ENCODE measurements at places on chromosomes 2 and 18.

- no peak for DNase-seq
Observed at GRCh38 chr2:162100579-162100978, 26.6 kb upstream of the DPP4 start.

DNA sequence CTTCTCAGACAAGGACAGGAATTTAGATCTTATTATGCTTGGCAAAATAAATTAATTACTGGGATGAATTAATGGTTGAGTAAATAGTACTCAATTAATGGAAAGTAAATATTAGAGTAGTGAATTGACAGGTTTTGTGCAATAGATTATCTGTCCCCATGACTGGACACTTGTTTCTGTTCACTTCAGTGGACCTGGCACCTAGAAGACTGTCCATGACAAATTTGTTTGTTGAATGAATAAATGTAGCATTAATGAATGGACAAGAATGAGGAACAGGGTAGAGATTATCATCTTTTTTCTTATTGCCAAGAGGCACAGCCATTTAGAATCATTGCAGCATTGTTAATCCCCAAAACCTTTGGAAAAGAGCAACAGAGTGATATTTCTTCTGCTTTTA is 570.0 kb upstream of the CRIM1 start:
- DNase-seq = no peak

DNA sequence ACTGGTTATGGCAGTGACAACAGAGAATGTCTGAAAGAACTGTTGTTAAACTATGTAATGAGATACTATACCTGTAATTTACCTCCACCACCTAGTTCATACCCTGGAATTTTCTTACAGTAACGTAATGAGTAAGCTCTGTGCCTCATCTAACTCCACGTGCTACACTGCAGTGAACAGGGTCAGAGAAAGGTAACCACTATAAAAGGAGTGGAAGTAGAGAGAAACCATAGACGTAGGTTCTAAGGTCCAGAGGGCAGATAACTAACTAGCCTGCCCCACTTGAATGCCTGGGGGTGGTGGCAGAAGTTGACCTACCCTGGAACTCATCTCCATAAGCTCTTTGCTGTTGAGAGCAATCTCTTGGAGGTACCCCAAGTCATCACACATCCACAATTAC is 32.0 kb upstream of the B4GALT6 start:
- DNase-seq = no peak

GRCh38 chr2:158912112-158912511 is 56.3 kb upstream of the TANC1 start:
- no peak for DNase-seq

GRCh38 chr2:10920764-10921388 is 9.1 kb downstream of the KCNF1 start:
- no peak for DNase-seq

GRCh38 chr18:79607361-79607952 is 72.1 kb upstream of the CTDP1 start:
- DNase-seq = no peak

DNA sequence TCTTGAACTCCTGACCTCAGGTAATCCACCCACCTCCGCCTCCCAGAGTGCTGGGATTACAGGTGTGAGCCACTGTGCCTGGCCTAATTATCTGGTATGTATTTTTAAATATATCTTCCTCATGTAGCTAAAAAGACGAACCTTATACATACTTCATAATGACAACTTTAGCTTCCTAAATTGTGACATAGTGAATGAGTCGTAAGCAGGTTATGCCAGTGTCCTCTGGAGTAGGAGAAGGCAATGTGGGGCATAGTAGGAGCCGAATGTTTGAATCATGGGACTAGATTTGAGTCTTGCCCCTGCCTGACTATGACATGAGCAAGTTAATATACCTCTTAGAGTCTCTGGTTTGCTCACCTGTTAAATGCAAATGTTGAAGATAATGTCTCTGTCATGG is 95.8 kb upstream of the FOSL2 start:
- DNase-seq = no peak

DNA sequence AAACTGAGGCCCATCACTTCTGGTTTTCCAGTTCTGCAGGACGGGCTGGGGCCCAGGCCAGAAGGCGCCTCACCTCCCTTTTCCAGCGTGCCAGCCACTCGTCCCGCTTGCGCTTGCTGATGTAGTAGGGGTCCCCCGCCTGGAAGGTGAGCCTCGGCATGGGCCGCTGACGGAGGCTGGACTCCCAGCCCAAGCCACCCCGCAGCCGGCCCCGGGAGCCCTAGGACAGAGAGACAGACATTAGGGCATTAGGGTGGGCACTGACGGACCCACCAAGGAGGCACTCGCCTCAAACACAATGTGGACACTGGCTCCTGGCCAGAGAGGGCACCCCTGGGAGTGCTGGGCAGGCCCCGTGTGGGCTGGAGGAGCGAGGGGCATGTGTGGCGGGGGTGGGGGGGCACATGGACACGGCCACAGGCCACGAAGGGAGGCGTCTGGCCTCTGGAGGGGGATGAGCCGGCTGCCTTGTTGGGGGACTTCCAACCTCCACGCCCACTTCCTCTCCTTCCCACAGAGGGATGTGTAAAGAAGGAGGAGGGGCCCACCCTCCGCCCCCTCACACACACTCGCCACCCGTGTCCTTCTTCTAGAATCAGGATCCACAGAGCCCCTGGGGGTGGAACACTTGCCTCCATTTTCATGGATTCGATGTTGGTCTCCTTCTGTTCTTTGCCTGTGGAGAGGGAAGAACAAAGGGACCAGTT is 66.7 kb downstream of the DNMT3A start:
- no peak for DNase-seq

GRCh38 chr2:65329525-65329924 is 101.9 kb downstream of the ACTR2 start:
- DNase-seq = no peak

DNA sequence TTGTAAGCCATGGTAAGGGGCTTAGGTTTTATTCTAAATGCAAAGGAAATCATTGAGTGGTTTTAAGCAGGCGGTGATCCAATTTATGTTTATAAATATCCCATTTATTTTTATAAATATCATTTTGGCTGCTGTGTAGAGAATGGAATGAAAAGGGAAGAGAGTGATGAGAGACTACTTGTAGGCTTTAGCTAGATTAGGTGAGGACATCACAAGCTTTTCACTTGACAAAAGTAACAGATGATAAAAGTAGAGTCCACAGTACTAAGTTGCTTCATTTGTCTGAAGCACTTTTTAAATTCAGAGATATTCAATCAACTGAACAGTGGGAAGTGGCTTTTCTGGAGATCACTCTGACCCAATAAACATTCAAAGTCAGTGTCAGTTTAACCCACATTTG is 65.4 kb upstream of the FSHR start:
- no peak for DNase-seq

DNA sequence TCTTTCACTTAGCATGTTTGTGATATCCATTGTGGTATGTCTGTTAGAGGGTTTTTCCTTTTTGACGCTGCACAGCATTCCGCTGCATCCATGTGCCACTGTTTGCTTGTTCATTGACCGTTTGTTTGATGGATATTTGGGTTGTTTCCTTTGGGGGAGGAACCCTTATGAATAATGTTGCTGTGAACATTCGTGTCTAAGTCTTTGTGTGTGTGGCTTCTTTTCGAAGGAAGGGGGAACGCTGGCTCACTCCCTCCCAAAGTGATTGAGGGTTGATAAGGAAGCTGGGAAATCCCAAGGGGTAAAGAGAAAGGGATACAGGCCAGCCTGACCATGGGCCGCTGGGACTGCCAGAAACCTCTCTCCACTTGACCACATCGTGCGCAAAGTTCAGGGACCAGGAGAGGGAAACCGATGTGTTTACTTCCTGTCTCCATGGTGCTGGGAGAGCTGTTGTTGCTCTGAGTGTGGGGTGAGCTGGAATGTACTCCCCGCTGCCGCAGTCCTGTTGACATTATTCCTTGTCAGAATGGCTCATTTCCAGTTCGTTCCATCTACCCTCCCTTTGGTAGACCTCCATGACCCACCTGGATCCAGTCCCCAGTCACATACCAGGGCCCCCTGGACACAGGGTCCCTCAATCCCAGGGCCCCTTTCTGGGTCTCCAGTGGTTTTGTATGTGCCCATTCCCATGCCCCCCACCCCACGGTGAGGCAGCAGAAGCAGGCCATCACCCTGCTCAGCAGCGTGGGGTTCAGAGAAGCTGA is 39.6 kb downstream of the HS1BP3 start:
- no peak for DNase-seq

DNA sequence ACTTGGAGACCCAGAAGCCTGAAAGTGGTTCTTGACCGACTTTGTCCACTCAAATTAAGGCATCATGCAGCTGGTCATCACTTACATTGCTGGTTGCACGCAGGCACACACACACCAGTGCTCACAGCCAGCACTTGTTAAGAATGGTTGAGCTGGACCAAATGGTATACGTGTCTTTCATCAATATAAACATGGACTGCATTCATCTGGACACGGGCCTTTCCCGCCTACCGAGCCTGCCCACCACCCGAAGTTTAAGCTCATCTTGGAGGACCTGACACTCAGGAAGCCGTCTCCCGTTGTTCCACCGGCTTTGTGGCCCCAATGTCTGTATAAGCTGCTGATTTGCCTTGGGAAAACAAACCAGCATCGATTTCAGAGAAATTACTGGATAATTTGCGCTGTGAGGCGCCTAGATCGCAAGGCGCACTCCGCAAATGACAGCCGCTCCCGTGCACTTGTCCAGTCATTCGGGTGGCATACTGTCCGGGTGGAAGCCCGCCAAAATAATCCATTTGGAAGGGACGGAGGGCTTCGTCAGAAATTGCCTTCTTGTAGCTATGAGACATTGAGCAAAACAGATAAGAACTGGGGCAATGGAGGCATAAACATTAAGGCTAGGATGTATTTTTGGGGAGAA is 40.1 kb upstream of the AKAIN1 start:
- DNase-seq = no peak

DNA sequence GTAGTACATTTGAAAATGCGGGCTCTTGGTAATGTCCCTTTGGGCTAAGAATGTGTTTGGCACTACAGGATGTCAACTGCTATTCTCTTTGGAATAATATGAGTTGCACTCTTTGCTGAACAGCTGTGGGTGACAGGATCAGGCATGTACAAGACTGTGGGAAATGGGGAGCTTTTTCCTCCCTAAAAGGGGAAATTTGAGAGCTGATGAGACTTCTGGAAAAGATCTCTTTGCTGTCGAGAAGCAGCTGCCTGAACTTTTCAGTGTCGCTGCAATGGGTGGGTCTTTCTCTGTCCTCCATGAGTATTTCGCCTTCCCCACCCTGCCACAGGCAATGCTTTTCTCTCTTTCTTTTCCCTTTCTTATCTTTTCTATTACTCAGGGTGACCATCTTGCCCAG is 762.2 kb upstream of the GCFC2 start:
- no peak for DNase-seq

DNA sequence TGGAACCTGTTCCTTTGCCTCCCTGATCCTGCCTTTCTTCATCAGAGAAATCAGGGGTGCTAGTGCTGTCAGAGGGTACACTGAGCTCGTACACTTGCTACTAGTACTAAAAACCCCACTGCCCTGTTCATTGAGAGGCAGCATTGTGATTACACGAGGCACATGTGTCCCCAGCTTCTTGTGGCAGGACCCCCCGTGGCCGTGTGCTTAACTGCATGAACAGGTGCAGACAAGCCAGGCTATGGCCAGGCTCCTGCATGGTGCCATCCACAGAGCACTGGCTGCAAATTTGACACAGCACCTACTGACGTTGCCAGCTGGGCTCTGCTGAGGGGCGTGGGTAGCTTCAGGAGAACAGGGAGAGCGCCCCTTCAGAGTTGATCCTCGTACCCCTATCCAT is 248.4 kb downstream of the GLI2 start:
- no peak for DNase-seq

GRCh38 chr18:60667016-60667415 is 294.4 kb upstream of the MC4R start:
- no peak for DNase-seq

- no peak for DNase-seq
Observed at GRCh38 chr2:138730497-138731030, 49.6 kb downstream of the NXPH2 start.

- DNase-seq = no peak
Observed at GRCh38 chr2:15122915-15123314, 438.2 kb downstream of the NBAS start.

GRCh38 chr2:4300616-4301015 is 597.2 kb downstream of the DCDC2C start:
- DNase-seq = no peak

GRCh38 chr2:64950226-64951160 is 38.7 kb upstream of the SLC1A4 start:
- DNase-seq = no peak

DNA sequence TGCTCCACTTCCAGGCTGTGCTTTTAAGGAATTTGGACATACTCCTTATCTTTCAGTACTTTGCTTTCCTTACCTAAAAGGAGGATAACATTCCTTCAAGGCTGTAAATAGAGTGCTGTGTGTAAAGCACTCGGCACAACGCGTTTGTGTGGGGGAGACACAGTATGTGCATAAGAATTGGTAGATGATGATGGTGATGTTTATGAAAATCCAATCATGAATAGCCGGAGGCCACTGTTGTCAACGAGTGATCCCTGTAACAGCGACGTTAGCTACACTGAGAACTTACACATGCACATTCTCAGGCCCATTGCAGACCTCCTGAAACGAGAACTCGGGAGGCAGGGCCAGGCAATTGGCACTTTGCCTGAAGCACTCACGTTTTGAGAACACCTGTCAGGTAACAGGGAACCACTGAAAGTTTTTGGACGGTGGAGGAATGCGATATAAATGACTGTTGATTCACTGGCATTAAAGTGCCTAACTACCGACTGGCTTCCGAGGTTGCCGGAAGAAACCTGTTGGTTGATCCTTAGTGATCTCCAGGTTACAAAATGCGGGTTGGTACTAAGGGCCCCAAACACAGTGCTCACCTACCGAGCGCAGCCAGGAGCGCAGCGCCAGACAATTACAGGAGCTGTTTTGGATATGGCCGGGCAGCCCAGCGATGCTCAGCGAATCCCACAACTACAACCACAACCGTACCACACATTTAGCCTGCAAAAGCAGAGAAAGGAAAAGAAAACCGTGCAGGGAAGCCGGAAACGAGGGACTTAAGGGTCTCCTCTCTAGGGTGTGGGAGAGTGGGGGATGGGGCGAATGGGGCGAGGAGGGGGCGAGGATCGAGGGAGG is 1.0 kb upstream of the MAP4K4 start:
- no peak for DNase-seq

- DNase-seq = no peak
Observed at GRCh38 chr18:13581496-13582177, 144.7 kb downstream of the FAM210A start.

DNA sequence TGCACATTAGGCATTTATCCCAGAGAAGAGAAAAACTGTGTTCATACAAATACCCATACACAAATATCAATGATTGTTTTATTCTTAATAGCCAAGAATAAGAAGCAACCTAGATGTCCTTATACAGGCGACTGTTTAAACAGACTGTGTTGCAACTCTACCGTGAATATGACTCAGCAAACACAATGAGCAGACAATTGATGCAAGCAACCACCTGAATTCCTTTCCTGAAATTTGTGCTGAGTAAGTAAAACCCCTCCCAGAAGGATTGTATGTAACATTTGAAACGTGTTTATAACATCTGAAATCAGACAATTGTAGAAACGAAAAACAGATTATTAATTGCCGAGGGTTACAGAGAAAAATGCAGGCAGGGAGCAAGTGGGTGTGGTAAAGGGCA is 621.9 kb upstream of the SOX11 start:
- DNase-seq = no peak

Data from activated CD4-positive, alpha-beta T cell treated with anti-CD3 and anti-CD28 coated beads, Interleukin-2, amount 50 U/mL, for 24 hours (primary cell).